A549 treated with CpdA at 1 μM for 4 hours (cell line): ENCODE measurements at places on chromosomes 1 and 21. TPM values are rescaled to one million over a fixed set of nuclear protein-coding genes. Genes with fewer than 3 reads are reported as not detected.

Gene IQCC
- total RNA-seq, result 1.6 to 2.6 TPM (median 2.3 TPM) in 5 replicates

Gene SYT6
- total RNA-seq, result 0.66 to 0.90 TPM (median 0.72 TPM) in 5 replicates

Gene HDAC1
- total RNA-seq, result 57.7 to 61.8 TPM (median 59.8 TPM) in 5 replicates

Gene TPTE
- total RNA-seq, result not detected in 5 replicates

Gene C8A
- not detected in 5 replicates for total RNA-seq

Gene TMEM39B
- 9.1 to 13.8 TPM (median 13.5 TPM) in 5 replicates for total RNA-seq

Gene CCDC181
- 0.09 to 0.24 TPM (median 0.17 TPM) in 4 of 5 replicates, not detected in the other for total RNA-seq

Gene CCDC185
- 0.10 to 0.20 TPM (median 0.13 TPM) in 5 replicates for total RNA-seq

Gene PLXNA2
- total RNA-seq, result 0.50 to 1.0 TPM (median 0.87 TPM) in 5 replicates

Gene CCNL2
- 47.3 to 61.0 TPM (median 48.3 TPM) in 5 replicates for total RNA-seq

Gene MROH9
- total RNA-seq, result not detected in 5 replicates

Gene ATP8B2
- total RNA-seq, result 22.0 to 38.9 TPM (median 31.0 TPM) in 5 replicates

Gene RPE65
- total RNA-seq, result not detected in 5 replicates

Gene C1orf210
- not detected in 5 replicates for total RNA-seq

Gene TMCO4
- 5.6 to 7.4 TPM (median 6.5 TPM) in 5 replicates for total RNA-seq

Gene FTCD
- total RNA-seq, result 0.05 TPM in 1 of 5 replicates, not detected in the others

Gene RGS18
- total RNA-seq, result not detected in 5 replicates

Gene SPRR3
- total RNA-seq, result 0.22 TPM in 1 of 5 replicates, not detected in the others

Gene SDHB
- total RNA-seq, result 99.4 to 112 TPM (median 110 TPM) in 5 replicates
